ENCODE measurements at places on chromosomes 4 and X. TPM values are rescaled to one million over a fixed set of nuclear protein-coding genes. Genes with fewer than 3 reads are reported as not detected.
A peak's percentile ranks its signal among the peaks of the same experiment; 100 is the strongest.

DNA sequence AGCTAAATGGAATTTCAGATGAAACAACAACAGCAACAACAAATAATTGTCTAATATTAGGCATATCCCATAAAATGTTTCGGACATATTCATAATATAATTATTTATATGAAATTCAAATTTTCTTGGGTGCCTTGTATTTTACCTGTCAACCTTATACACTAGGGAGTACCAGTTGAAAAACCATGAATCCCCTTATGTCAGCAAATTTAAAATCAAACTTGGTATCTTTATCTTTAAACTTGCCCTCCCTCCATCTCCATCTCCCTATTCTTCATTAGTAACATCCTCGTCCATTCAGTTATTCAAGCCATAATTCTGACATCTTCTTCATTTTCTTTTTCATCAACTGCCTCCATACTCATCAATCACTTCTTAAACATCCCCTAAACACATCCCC lies 974.5 kb upstream of the HS3ST1 start:
- DNase-seq, result no peak

GRCh38 chrX:73400136-73400748 lies 46.6 kb upstream of the CDX4 start:
- no peak for DNase-seq

- DNase-seq, result no peak
Measured at GRCh38 chr4:144716778-144717177, 70.8 kb downstream of the HHIP start.

DNA sequence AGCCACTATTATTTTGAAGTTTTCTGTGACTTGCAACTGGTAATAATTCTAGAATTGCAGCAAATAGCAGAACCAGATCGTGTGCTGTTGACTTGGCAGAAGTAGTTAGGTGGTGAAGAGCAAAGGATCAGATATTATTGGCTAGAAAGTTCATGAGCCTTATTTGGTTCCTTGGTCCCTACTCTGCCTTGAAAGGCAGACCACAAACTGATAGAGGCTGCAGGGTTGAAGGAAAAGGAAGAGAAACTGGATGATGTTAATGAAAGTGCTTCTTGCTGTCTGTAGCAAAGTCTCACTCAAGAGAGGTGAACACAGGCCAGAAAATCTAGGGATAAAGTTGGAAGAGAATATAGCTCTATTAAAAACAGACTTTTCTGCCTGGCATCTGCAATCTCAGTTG lies 41.2 kb upstream of the RNF150 start:
- no peak for DNase-seq

GRCh38 chr4:16916719-16917337 lies 18.4 kb upstream of the LDB2 start:
- peak; percentile 6 for DNase-seq

SSX2B gene
- total RNA-seq, result not detected

TSC22D3 gene
- total RNA-seq, result 12.4 TPM

FREM3 gene
- not detected for total RNA-seq

UPF3B gene
- 5.4 TPM for total RNA-seq

SCRG1 gene
- total RNA-seq, result not detected

ABLIM2 gene
- total RNA-seq, result not detected
